Fibroblast of the aortic adventitia (primary cell): ENCODE measurements at places on chromosomes 5 and 9. TPM values are rescaled to one million over a fixed set of nuclear protein-coding genes. Genes with fewer than 3 reads are reported as not detected.

DNA sequence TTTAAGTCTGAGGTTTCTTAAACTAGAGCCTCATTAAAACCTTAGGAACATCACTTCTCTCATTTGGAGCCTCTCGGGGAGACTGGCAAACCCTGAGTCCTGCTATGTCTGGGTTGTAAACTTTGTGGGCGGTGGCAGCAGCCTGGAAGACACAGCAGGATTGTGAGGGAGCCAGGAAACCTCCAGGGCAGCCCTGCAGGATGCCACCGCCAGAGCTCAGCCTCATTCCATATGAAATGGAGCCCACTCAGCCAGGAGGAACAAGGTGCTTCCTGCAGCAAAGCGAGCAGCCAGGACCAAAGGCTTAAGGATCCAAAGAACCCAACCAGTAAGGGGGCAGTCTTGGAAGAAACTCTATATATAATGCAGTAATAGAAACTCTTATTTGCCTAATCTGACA, 37.9 kb upstream of the IDNK start:
- no peak for DNase-seq

GRCh38 chr5:124130816-124131215, 615.6 kb downstream of the ZNF608 start:
- DNase-seq, result no peak

- DNase-seq, result no peak
These were observed 345.7 kb downstream of the DEPDC1B start for GRCh38 chr5:60354311-60354710.

The MCCC2 gene
- total RNA-seq, result 13.1 and 23.3 TPM in 2 replicates

DNA sequence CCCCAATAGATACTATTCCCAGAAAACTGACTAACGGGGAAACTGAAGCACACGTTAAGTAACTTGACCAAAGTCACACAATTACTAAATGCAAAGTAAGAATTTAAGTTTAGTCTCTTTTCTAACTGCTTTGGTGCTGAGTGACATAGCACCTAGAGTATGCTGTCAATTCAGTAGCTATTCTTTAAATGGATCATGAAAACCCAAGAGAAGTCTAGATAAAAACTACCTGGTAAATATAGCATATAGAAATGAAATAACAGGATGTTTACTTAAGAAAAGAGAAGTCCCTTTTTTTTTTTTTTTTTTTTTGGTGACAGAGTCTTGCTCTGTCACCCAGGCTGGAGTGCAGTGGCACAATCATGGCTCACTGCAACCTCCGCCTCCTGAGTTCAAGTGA, 129.2 kb downstream of the PDE4D start:
- DNase-seq, result no peak

The PAEP gene
- not detected in 2 replicates for total RNA-seq

The ELAVL2 gene
- total RNA-seq, result 0.81 and 0.98 TPM in 2 replicates

The TSSK1B gene
- total RNA-seq, result 1.4 TPM in 1 of 2 replicates, not detected in the other

The C9orf72 gene
- 7.5 and 31.7 TPM in 2 replicates for total RNA-seq

DNA sequence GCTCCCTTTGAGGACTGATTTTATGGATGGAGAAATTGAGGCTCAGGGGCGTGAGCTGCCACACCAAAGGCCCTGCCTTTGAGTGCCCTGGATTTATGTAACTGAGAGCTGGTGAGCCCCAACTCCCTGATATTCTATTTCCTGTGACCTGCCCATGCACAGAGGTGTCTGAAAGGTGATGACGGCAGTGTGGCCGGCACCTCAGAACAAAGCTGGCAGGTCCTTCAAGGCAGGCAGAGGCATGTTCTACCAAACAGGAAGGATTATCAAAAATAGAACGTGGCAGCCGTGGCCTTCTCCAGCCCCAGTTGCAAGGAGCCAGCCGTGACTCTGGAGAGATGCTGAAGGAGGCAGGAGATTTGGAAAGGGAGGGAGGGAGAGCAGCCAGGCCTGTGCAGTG, 36.2 kb downstream of the INSYN2B start:
- DNase-seq, result no peak

The SPATA6L gene
- total RNA-seq, result 0.25 and 1.2 TPM in 2 replicates

DNA sequence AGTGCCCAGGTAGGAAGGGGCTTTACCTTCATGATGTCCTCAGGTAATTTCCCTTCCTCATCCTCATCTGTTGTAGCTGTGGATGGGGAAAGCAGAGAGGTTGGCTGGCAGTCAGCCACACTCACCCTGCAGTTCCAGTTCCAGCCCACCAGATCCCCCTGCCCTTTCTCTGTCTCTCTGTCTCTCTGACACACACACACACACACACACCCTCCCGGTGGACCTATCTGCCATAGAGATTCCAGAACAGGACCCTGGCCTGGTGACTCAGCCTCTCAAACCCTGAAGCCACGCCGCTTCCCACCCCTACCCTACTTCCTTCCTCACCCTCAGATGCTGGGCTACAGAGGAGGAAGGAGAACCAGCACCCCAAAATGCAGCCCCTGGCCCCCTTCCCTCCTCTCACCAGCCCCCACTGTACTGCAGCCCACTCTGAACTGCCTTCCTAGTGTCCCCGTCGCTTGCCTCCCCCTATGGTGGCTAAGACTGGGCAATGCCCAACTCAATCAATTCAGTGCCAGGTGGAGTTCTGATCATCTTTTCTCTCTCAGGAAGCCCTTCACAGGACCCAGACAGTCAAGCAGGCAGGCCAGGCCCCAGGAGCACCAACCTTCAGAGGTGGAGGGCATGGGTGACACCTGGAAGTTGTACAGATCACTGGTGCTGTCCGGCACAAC, 4.8 kb downstream of the IRF1 start:
- DNase-seq, result no peak
